ENCODE measurements at places on chromosomes 12 and 14.

DNA sequence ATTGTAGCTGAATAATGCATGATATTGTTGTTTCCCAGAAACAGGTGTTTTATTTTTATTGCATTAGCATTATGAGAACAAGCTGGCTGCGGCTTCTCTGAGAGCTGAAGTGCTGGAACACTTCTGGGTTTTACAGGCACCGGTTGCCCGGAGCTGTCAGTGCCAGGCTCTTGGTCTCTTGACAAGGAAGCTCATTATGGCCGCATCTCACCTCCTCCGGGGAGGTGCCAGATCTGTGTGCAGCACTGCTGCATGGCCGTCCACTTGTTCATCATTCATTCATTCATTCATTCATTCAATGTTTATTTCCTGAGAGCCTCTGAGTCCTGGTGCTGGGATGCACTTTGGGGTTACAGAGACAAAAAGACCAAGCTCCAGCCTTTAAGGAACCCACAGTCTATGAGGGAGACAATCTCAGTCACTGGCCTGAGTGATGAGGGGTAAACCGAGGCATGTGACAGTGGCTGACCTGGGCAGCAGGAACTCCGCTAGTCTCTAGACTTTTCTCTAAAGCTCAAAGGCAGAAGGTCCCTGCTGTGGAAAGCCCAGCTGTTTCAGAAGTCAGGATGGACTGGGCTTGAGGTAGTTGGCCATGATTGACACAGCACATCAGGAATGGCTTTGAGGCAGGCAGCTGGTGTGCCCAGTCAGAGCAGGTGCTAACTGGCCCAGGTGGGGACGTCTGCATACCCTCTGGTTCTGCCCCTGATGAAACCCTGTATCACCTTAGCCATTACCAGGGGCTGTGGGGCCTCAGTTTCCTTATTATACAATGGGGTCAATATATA lies 181.0 kb downstream of the ADGRD1 start:
- DNase-seq: no peak

GRCh38 chr14:102616318-102616717 lies 23.9 kb downstream of the RCOR1 start:
- no peak for DNase-seq

- no peak for DNase-seq
Measured at GRCh38 chr14:87179936-87180335, 813.0 kb downstream of the GALC start.

DNA sequence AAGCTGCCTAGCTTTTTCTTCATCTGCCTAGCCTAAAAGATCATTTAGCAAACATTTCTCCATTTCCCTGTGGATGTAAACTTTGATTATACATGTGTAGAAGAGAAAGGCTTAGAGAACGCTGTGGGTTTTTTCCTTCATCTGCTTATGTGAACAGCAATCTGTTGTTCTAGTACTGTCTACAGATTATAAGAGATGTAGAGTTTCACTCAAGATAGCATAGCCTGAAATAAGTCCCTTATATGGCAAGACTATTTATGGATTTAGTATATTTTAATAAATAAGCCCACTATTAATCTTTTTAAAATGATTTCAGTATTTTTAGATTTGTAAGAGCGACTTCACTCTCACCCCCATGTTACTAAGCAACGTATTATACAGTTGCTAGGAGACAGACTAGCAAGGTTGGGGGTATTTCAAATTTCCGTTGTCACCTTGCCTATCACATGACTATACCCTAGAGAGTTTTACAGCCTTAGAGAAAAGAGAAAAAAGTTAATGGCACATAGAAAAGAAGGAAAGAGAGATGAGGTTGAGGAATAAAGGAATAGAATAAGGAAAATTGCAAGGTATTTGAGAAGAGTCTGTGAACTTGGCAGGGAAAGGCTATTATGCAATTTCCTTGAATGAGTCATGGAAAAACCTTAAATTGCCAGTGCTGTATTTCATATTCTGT lies 12.2 kb upstream of the TUBA1A start:
- no peak for DNase-seq

DNA sequence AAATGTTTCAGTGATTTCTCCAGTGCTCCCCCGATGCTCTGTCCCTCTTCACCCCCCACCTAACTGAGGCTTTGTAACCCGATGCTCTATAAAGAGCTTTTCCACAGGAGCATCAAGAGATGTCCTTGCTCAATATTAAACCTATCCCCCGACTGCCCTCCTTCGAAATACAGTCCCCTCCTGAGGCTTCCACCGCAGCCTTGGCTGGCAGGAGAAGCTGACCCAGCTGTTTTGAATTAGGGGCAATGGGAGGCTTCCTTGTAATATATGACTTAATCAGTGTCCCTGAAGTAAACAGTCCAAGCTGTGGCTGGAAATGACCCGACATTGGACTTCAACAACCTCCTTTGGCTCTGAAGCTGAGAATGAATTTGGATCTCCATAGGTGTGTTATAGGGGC lies 62.4 kb downstream of the TMEM30B start:
- DNase-seq: no peak

GRCh38 chr12:78696267-78696666 lies 168.3 kb upstream of the SYT1 start:
- no peak for DNase-seq

- DNase-seq: no peak
Measured at GRCh38 chr14:103115845-103116572, 7.3 kb upstream of the TNFAIP2 start.

- peak; percentile 13 for DNase-seq
Measured at GRCh38 chr12:991350-992333, 619 bp downstream of the ERC1 start.

DNA sequence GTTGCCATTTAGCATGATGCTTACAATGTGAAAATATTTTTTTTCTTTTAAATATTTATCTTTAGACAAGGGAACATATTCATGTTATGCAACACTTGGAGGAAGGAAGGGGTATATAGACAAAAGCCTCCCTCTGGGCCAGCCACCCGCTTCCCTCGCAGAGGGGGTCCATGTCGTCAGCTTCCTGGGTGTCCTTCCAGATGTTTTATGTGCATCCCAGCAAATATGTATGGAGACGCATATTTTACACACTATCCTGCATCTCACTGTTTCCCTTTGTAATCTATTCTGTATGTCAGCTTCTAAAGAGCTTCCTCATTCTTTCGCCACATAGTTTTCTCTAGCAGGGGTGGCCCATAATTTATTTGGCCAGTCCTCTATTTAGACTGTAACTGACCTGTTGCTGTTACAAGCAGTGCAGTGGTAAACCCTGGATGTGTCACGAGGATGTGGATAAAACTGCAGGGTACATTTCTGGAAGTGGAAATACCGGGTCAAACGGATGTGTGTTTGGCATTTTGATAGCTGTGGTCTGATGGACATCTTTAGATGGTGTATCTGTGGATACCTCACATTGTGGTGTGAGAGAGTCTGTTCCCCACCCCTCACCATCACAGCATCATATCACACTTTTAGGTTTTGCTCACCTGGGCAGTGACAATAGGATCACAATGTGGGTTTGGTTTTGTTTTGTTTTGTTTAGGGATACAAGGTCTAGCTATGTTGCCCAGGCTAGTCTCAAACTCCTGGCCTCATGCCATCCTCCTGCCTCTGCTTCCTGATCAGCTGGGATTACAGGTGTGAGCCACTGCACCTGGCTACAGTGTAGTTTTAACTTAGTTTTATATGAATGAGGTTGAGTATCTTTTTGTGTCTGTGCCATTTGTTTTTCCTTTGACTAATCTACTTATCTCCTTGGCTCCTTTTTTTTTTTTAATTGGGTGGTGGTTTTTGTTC lies 31.6 kb downstream of the FAM222A start:
- DNase-seq: no peak

- DNase-seq: no peak
Measured at GRCh38 chr12:84779169-84779568, 133.4 kb downstream of the SLC6A15 start.

GRCh38 chr14:91144425-91145145 lies 30.7 kb downstream of the DGLUCY start:
- DNase-seq: no peak

DNA sequence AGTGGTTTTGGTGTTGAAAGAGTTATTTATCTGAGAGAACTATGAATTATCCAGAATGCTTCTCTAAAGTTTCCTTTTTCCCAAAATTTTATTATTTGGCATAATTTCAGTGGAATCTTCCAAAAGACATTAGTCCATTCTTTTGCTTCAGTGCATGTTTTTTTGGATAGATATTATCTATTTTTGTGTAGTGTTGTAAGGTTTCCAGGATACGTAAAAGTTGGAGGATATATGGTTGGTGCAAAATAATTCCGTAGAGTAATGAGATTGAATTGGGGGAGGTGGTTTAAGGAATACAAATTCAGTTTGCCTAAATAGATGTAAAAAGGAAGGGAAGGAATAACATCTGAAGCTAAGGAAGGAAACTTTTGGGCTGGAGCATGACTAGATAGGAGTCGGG lies 186.6 kb downstream of the RGS6 start:
- DNase-seq: no peak

DNA sequence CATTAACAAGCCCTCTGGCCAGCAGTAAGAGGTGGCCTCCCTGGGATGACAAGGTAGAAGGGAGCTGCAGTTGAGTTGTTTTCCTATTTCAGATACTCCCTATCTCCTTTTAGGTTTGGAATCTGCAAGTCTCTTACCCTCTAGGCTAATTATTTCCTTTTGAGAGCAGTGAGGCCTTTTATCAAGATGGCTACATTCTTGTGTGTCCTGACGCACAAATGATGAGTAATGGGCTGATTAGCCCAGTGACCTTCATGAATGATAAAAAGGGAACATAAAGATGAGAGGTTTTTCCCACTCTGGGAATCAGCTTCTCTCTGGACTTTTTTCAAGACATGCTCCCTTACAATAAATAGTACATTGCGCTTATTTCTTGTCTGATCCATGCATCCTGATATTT lies 22.9 kb downstream of the DYRK2 start:
- no peak for DNase-seq

DNA sequence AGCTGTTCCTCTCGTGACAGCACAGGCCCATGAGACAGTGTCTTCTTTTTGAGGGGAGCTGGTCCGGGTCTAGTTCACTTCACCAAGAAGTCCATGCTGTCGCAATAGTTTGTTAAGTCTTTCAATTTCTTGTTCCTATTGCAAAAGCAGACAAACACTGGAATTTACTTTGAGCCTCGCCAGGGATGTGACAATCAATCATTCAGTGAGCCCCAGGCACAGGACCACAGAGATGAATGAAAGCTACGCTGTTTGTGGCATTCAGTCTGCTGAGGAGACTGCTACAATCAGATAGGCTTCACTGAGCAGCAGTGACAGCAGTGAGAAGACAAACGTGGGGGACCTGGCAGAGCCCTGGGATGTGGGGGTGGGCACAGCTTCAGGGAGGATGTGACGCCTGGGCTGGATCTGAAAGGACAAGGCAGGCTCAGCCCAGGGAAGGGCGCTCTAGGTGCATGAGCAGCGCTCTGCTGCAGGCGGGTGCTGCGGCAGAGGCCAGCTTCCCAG lies 35.5 kb downstream of the TCTN1 start:
- DNase-seq: no peak

- no peak for DNase-seq
Measured at GRCh38 chr12:6118891-6119568, 5.4 kb downstream of the VWF start.

- DNase-seq: no peak
Measured at GRCh38 chr12:109589691-109590245, 16.2 kb downstream of the MVK start.

DNA sequence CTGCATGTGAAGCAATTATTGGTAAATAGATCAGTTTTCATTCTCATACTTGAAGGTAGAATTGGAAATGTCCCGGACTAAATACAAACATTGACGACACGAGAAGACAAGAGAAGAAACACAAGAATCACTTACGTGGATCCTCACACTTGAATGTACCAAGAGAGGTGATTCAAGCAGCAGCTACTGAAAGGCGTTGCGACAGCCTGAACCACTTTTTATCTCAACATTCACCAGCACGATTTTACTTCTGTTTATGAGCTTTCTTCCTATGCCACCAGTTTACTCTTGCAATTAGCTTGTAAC lies 3.6 kb upstream of the FZD10 start:
- no peak for DNase-seq

GRCh38 chr12:116199160-116199706 lies 78.3 kb downstream of the MED13L start:
- DNase-seq: no peak

DNA sequence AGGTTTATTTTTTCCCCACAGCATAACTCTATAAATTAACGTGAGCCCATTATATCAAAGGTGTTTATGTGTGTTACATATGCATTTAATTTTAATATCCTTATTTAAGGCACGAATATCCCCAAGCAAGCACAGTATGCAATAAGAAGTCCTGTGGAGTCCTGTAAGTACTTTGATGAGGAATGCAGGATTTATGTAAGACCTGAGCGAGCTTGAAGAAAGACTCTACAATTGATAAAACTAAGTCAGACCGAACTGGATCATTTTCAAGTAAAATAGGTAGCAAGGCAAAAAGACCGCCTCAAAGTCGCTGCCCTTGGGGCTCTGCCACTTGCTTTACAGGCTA lies 755 bp downstream of the SLC25A21 start:
- no peak for DNase-seq

DNA sequence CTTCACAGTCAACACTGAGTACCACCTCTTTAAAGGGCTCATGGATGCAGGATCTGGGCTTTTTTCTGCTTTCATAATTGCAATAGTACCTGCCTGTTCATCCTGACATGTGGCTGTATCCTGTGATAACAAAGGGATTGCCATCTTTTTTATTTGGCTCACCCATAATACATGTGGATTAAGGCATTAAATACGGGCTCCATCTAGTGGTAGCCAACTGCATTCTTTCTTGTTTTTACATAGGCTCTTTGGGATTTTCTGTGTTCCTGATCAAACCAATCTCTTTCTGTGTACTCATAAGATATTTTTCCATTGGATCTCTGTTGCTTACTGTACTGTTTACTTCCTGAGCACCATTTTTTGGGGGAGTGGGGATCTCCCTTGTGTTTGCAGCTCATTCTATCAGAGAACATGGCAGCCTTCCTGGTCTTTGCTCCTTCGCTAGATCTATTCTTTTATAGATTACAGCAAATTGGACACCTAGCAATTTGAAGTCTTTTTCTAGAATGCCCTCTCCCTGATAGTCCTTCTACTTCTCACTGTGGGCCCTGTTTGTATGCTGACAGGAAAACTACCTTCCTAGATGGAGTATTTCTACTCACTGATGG lies 723.4 kb upstream of the MDGA2 start:
- no peak for DNase-seq

GRCh38 chr12:26018926-26019325 lies 60.4 kb downstream of the RASSF8 start:
- no peak for DNase-seq

- DNase-seq: no peak
Measured at GRCh38 chr14:96849733-96850132, 52.6 kb downstream of the VRK1 start.

DNA sequence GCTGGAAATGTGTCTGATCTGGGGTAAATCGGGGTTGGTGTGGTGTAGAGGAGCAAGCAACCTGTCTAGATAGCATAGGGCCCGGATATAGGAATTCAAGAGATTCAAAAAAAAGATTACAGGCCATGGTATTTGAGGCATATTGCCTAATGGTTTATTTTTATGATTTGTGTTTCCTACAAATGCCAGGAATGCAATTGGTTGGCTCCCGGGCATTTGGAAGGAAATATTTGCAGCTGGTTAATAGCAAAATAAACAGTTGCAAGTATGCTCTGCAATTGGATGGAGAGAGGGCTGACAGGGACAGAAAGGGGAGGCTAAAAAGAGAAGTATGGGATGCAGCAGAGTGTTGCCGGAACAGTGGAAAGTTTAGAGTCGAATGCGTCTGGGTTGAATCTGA lies 315.6 kb upstream of the ATP2B1 start:
- no peak for DNase-seq

Data from stimulated activated CD8-positive, alpha-beta memory T cell treated with anti-CD3 and anti-CD28 coated beads, Interleukin-4, amount 100 ng/mL, for 1 hour (primary cell).